ENCODE measurements at places on chromosomes 2 and 18. TPM values are rescaled to one million over a fixed set of nuclear protein-coding genes. Genes with fewer than 3 reads are reported as not detected.

The LRATD1 gene
- 38.4 TPM for polyA plus RNA-seq

The VWA3B gene
- polyA plus RNA-seq = 0.26 TPM

The APCDD1 gene
- polyA plus RNA-seq = 93.6 TPM

The CD302 gene
- 10.8 TPM for polyA plus RNA-seq

The COX7A2L gene
- polyA plus RNA-seq = 164 TPM

The PLCD4 gene
- polyA plus RNA-seq = 10.0 TPM

The PIEZO2 gene
- polyA plus RNA-seq = 21.1 TPM

Measured in left renal pelvis (tissue), 4 donors.